ENCODE measurements at places on chromosomes 11 and 22.

- no peak for DNase-seq
Observed at GRCh38 chr11:35376613-35377012, 42.7 kb downstream of the SLC1A2 start.

GRCh38 chr11:67731583-67731982 is 57.2 kb upstream of the ALDH3B2 start:
- DNase-seq, result no peak

DNA sequence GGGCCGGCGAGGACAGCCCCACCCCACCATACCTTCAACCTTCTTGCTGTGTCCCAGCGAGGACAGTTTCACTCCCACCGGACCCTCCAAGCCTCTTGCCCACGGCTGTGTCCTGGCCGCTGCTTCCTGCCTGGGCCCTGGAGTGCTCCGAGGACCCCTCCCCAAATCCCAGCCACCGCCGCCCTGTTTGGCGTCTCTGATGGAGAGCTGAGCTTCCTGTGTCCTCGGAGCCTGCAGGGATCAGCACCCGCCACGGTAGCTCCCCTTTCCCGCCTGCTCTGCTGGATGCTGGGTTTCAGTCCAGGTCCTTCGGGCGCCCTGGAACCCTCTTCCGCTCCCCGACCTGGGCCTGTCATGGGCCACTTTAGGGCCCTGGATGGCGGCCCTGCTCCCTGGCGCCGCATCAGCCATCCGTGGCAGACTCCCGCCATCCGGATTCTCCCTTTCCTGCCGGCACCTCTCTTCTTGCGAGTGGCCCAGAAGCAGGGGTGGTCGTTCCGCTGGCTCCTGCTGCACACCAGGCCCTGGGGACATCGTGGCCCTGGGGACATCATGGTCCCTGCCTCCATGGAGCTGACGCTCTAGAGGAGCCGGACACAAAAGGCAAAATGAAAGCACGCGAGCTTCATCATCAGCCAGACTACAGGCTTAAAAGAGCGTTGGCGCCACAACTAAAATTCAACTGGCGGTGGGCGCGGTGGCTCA is 34.3 kb upstream of the GAL start:
- no peak for DNase-seq

DNA sequence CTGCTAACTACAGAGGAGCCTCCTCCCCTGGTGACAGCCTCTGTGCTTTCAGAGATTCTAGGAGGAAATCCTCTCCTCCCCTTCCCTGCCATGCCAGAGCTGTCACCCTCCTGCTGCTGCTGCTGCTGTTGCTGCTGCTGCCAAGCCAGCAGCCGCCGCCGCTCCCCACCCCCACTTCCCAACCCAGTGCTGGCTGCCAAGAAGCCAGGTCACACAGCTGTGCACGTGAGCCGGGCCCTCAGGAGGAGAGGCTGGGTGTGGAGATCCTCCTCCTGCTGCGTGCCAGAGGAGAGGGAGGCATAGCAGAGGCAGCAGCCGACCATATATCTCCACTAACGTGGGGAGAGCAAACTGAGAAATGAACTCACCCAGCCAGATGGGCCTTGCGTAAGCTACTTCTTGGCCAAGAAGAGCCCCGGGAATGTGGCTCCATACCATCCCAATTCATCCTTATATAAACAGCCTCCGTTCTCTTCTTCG is 12.4 kb downstream of the CRY2 start:
- no peak for DNase-seq

DNA sequence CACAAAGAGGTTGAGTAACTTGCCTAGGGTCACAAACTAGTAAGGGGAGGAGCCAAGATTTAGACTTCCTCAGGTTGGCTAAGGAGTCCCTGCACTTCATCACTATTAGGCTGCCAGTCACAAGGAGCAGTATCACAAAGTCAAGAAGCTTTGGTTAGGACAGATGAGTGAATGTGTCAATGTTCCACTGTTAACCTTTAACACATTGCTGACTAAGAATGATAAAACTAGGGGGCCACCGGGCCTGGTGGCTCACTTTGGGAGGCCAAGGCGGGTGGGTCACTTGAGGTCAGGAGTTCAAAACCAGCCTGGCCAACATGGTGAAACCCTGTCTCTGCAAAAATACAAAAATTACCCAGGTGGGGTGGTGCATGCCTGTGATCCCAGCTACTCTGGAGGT is 32.0 kb downstream of the TMEM123 start:
- DNase-seq, result no peak

DNA sequence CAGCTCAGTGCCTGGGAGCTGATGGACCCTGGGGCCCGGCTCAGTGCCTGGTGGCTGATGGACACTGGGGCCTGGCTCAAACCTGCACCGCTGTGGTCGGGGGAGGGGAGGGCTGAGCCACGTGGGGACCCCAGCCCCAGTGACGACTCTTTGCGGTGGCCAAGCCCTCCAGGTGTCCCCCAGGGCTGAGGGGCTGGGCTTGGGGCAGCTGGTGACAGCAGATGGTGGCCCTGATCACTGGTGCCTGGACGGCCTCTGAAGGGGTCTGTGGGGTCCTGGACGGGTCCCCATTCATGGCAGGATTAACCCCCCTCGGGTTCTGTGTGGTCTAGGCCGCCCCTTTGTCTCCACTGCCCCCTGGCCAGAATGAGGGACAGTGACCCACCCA is 3.4 kb upstream of the MUC5B start:
- DNase-seq, result no peak

DNA sequence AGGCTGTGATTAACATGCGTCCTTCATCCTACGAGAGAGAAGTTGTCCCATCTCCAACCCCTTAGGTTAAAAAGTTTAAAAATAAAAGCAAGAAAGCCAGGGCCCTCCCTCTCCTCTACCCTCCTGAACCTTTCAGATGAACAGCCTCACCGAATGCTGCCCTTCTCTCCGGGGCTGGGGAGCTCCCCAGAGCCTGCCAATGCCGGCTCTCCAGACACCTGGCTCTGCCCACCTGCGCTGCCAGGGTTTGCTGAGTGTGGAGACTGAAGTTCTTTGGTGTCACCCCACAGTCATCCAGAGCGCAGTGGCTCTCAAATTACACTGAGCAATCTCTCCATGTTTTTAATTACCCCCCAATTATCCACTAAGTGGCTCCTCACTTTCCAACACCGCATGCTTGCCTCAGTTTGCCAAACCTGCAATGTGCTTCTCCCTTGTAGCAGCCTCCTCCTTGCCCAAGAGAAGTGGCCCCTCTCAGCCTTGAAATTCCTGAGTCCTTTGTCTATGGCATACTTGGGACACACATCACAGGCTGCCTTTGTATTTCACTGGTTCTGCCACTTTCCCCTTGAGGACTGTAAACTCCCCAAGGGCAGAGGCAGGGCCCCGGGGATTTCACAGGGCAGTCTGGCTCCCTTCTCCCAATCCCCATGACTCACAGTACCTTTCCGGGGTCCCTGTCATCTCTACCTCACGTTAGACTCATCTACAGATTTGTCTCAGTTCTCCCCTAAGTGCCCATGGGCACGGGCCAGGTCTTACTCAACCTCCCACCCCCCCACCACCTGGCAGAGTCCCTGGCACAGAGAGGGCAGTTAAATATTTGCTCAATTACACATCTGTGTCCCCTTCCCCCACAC is 2.0 kb downstream of the MYH9 start:
- no peak for DNase-seq

DNA sequence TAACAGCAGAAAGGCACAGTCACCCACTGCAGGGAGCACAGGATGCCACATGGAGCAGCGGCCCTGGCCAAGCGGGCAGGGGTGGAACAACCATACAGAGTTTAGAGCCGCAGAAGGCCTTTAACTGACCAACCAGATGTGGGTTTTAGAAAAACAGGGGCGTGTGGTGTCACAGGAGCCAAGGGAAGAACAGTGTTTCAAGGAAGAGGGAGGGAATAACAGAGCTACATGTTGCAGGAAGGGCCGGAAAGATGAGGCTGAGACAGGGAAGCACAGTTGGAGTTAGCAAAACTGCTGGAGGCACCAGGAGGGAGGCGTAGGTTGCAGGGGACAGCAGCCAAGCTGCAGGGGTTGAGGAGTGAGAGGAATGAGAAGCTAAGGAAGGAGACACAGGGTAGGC is 7.8 kb upstream of the NAA40 start:
- no peak for DNase-seq

DNA sequence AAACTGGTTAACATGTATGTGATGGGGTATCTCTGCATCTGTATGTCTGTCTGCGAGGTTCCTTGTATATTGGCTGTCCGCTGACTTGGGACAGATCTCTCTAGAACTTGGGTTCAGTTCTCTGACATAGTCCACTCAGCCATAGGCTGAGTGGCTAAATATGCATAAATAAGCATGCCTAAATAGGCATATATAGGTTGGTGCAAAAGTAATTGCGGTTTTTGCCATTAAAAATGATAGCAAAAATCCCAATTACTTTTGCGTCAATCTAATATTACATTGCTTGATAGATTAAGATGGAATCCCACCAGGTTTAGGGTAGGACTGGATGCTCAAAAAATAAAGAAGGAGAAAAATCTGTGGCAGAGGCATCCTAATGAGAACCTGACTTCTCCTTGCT is 8.8 kb downstream of the LRRC55 start:
- DNase-seq, result no peak

- no peak for DNase-seq
Observed at GRCh38 chr22:29737251-29738117, 17.7 kb downstream of the CABP7 start.

DNA sequence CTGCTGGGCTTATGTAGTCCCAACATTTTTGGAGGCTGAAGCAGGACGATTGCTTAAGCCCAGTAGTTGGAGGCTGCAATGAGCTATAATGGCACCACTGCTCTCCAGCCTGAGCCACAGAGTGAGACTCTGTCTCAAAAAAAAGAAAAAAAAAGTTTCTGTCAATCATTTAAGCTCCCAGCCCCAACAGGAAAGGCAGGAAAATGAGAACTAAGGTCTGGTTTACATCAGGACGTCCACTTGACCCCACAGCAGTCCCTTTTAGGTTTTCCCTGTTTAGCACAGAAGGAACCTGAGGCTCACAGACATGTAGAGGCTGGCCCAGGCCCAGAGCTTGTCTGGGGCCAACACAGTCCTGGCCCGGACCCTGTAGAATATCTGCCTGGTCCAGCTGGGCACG is 9.2 kb upstream of the TTLL1 start:
- no peak for DNase-seq

DNA sequence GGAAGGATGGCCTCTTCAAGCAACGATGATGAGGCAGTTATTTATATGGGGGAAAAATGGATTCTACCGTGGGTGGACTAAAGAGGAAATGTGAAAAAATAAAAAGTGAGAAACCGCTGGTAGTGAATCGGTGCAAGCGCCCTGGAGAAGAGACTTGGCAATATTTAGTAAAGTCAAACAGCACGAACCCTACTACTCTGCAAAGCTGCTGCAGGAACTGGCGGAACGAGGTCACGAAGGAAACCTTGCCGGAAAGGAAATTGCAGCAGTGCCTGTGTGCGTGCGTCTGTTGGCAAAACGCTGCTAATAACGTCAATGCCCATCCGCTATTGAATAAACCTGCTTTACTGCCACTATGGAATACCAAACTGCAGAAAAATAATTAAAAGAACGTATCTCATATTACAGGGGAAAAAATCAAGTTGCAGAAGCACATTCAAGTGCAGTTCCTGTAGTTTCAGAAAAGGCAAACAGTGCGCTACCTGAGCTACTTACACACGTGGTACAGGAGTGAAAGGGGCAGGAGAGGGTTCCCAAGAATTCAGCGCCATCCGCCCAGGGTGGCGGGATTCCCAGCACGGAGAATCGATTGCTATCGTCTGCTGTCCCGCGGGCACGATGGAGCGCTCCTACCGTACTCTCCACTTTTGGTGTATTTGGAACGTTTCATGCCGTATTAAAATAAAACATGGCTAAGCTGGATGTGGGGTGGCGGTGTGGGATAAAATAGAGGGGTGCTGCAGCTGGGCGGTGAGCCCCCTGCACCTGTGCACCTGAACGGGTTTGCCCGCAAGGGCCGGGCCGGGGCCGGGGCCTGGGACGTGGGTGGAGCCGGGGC is 585 bp upstream of the NADSYN1 start:
- DNase-seq, result no peak

DNA sequence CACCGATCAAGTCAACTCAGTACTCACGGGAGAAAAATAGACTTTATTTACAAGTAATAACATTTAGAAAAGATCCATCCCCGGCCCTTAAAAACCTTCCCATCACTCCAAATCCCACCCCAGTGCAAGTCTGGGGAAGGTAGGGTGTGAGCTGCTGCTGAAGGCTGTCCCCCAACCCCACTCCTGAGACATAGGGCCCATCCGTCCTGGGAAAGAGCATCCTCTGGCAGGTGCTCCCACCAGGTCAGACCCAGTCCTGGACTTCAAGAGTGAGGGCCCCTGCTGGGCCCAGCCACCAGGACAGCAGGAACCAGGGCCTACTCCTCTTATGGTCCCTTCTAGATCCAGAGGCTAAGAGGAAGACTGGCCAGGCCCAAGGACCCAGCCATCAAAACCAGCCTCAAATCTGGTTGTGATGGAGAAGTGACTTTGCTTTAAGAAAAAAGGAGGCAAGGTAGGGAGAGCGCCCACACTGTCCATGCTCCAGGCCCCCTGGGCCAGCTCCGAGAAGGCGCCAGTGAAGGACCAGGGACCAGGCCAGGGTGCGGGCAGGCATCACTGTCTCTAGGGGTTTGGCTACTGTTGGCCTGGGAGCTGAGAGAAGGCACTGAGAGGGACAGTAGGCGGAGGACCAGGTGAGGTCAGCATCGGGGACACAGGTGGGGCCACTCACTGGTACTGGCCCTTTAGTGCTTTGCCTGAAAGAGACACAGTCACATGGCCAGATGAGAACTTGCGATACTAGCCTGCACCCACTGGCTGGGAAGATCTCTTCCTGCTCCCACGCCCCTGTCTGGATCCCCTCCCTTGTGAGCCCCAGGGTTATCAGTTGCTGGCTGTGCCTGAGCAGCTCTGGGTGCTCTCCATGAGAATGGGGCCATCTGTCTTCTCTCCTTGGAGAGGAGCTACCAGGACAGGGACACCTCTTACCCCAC is 4.4 kb downstream of the IL18BP start:
- DNase-seq, result no peak

DNA sequence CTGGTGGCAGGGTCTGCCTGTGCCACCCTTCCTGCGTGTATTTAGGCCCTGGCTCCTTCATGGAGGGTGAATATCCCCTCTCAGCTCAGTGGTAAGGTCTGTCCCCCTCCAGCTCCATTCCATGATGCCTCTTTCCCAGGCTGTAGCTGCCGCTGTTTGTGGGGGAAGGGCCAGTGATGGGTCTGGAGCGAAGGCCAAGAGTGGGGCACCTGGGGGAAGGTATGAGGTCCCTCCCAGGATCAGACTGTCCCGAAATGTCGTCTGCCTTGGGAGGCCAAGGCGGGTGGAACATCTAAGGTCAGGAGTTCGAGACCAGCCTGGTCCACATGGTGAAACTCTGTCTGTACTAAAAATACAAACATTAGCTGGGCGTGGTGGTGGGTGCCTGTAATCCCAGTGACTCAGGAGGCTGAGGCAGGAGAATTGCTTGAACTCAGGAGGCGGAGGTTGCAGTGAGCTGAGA is 1.1 kb downstream of the CD151 start:
- no peak for DNase-seq

- no peak for DNase-seq
Observed at GRCh38 chr11:100830978-100831732, 144.1 kb downstream of the ARHGAP42 start.

DNA sequence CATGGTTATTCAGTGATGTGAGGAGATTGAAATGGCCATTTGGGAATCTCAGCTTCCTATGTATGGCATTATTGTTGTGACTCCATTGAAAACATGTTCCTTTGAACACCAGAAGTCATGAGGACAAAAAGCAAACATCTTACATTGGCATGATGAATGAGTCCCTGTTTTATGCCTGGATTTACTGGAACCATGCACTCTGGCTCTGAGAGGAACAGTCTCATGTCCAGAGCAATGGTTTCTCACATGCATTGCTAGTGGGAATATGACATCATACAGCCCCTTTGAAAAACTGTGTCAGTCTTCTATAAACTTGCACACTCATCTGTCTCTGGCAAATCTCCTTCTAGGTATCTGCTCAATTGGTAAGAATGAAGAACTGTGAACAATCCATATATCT is 3.4 kb upstream of the KDM4F start:
- no peak for DNase-seq

Data from stimulated activated CD8-positive, alpha-beta memory T cell treated with anti-CD3 and anti-CD28 coated beads, Interleukin-15, amount 100 ng/mL, for 24 hours (primary cell).